ENCODE measurements at places on chromosomes 1 and 21.
A peak's percentile ranks its signal among the peaks of the same experiment; 100 is the strongest.

- peak; percentile 12 for DNase-seq
These were observed 163.9 kb downstream of the AKT3 start for GRCh38 chr1:243686159-243686558.

- no peak for DNase-seq
These were observed 26.6 kb downstream of the SDE2 start for GRCh38 chr1:225972344-225973152.

- peak; percentile 53 for DNase-seq
These were observed at the start of gene GPR153 for GRCh38 chr1:6260961-6261614. TSS of gene GPR153 (minus strand) at chr1:6261098. CDS start at chr1:6254905, 6,193 bp downstream.

- no peak for DNase-seq
These were observed 75.6 kb downstream of the XCL2 start for GRCh38 chr1:168468042-168468809.

DNA sequence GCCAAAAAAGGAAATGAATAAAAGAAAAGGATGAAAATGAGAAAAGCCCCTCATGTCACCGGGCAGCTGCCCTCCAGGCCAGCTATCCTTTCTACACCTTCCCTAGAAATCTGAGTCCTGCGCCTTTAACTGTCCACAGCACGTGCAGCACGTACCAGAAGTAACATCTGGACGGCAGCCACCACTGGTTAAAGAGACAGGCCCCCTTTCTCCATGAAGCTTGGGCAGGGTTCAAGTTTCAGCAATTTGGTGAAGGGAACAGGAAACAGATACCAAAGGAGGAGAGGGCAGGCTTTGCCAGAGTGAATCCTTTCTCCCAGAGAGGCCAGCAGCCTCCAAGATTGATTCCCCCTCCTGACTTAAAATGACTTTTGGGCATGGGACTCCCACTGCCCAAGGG, 3.6 kb upstream of the KIAA2013 start:
- DNase-seq, result no peak

GRCh38 chr1:61013946-61014667, 68.3 kb upstream of the NFIA start:
- DNase-seq, result no peak

GRCh38 chr1:153565529-153566374, at the start of gene S100A2:
TSS of gene S100A2 (minus strand) at chr1:153565844. CDS start at chr1:153563877, 1,967 bp downstream.
- DNase-seq, result peak; percentile 80

DNA sequence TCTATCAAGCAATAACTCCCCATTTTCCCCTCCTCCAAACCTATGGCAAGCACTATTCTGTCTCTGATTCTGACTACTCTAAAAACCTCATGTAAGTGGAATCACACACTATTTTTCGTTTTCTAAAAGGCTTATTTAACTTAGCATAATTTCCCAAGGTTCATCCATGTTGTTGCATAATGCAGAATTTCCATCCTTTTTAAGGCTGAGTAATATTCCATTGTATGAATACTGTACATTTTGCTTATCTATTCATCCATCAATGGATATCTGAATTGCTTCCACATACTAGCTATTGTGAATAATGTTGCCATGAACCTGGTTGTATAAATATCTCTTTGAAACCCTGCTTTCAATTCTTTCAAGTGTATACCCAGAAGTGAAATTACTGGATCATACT, 48.2 kb downstream of the TUT4 start:
- DNase-seq, result no peak

GRCh38 chr1:172814428-172814827, 155.5 kb downstream of the FASLG start:
- no peak for DNase-seq

DNA sequence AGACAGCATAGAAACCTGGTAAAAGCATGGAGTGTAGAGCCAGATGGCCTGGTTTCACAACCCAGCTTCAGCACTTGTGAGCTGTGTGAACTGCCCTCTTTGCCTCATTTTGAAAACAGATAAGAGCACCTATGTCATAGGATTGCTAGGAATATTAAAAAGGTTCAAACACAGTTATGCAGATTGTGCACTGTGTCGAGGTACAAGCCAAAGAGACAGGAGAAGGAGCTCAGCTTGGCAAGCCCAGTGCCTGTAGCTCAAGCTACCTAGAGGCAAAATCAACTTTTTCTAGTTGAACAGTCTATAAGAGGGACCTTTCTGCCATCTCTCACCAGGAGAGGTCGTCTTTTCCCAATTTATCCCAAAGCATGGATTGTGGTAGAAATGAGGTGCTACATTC, 5.0 kb downstream of the CHODL start:
- DNase-seq, result no peak

DNA sequence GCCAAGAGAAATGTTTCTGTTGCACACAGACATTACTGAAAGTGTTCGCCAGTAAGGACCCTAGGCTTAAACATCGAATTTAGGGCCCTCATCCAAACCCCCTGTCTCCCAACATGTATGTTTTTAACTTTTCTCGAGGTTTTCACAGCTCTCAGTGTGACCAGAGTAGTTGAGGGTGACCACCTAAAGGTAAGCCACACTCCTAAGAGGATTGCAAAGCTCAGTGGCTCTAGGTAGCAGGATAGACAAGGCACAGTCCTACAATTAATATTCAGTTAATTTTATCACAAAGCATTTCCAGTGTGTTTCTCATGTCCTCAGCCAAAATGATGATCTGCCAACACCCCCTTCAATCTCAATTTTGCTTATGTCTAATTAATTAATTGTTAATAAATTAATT, 695 bp upstream of the ALG14 start:
- no peak for DNase-seq
